NCI-H1105 treated with DMSO at 0.1 percent for 48 hours (cell line): ENCODE measurements at places on chromosomes 5 and 9.

- no peak for DNase-seq
Observed at GRCh38 chr9:129100383-129101169, 10.0 kb downstream of the CRAT start.

- DNase-seq = no peak
Observed at GRCh38 chr9:91978740-91979414, 28.8 kb upstream of the ROR2 start.

DNA sequence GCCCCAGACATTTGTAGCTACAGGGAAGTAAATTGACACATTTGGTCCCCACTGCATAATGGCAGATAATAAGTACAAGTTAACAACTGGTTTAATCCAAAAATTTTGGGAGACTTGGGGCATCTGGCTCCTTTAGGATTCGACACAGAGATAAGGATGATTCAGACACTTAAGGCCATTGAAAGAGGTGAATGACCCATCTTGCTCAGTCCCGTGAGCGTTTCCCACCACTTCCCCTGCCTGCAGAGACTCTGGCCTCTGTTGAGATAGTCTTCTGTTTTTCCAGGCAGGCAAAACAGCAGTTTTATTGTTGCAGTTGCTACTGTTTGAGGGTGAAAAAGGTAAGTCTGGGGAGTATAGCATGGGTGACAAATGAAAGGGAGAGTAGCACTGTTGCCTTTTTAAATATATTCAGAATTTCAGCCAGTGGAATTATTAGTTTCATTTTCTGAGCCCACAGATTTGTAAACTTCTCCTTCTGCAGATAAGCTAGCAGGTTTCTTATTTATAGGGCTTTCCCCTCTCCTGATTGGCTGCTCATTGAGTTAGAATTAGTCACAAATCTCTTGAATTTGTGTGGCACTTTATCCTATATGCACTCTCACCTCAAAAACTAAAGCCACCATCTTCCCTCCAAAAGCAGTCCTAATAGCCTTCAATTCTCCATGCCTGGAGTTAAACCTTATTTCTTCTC, 19.3 kb downstream of the ACO1 start:
- no peak for DNase-seq

DNA sequence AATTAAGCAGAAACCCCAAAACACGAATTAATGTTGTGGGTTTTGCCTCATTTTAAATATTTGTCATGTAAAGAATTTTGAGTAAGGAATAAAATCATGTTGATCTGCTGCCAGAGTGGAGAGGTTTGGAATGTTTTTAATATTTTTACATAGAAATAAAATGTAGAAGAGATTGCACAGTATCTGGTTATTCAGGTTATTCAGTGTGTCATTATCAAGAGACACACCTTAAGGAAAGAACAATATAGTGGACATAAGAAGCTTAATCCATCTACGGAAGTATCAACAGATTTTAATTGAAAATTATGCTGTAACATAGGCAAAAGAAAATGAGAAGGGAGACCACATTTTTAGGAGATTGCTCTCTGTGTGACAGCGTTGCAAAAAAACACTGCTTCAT, 410.4 kb downstream of the MED10 start:
- DNase-seq = no peak

- no peak for DNase-seq
Observed at GRCh38 chr5:76852772-76853171, 3.0 kb downstream of the S100Z start.

GRCh38 chr5:81631124-81631523, 119.8 kb downstream of the SSBP2 start:
- no peak for DNase-seq

DNA sequence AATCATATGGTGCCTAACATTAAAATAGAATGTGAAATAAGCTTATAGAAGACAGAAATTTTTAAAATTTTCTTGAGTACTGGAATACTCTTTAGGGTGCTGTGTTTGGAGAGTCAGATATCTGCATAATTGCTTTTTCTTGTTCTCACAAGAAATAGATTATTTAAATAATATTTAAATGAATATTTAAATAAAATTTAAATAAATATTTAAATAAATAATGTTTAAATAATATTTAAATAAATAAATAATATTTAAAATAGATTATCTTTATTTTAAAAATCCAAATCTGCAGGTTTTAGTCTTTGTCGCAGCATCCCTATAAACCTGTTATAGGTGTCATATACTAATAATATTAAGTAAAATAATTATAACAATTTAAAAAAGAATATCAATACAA, 1589.4 kb downstream of the MAT2B start:
- no peak for DNase-seq

- DNase-seq = no peak
Observed at GRCh38 chr5:34709861-34710673, 53.9 kb downstream of the RAI14 start.

DNA sequence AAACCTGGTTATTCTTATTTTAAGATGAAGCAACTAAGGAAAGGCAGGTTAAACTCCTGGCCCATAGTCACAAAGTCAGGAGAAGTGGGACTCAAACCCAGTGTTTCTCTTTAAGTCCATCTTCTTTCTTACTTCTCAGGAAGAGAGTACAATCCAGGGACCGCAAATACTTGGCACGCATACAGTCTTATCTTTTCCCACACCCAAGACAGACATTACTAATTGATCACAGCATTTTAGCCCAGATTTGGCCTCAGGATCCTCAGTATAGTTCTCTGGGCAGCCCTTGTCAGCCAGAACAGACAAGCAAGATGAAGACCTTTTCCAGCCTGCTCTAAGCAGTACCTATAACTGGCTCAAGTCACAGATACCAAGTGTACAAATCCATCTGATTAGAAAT, 125.5 kb upstream of the RAI14 start:
- DNase-seq = no peak

- no peak for DNase-seq
Observed at GRCh38 chr9:93024646-93024910, 33.9 kb upstream of the SUSD3 start.

GRCh38 chr5:1789834-1790471, 9.7 kb downstream of the MRPL36 start:
- no peak for DNase-seq

DNA sequence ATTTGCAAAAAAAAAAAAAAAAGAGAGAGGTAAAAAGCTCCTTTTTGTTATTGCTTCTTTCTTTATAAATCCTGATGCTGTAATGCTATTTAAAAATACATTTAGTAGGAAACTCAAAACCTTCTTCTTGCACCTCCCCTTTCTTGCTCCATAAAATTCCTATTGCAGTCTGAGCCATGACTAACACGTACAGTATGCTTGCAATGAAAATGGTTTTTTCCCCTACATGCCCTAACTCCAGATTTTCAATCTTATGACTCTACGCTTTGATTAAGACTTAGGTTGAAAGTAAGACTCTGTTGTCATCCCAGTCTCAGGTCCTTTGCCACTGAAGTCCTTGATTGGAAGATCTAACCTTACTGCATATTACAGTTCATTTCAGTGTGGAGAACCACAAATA, 23.9 kb downstream of the FGF10 start:
- no peak for DNase-seq

GRCh38 chr5:119483155-119483554, 30.9 kb downstream of the HSD17B4 start:
- no peak for DNase-seq

- no peak for DNase-seq
Observed at GRCh38 chr9:76101947-76102346, 211.5 kb downstream of the PCSK5 start.

DNA sequence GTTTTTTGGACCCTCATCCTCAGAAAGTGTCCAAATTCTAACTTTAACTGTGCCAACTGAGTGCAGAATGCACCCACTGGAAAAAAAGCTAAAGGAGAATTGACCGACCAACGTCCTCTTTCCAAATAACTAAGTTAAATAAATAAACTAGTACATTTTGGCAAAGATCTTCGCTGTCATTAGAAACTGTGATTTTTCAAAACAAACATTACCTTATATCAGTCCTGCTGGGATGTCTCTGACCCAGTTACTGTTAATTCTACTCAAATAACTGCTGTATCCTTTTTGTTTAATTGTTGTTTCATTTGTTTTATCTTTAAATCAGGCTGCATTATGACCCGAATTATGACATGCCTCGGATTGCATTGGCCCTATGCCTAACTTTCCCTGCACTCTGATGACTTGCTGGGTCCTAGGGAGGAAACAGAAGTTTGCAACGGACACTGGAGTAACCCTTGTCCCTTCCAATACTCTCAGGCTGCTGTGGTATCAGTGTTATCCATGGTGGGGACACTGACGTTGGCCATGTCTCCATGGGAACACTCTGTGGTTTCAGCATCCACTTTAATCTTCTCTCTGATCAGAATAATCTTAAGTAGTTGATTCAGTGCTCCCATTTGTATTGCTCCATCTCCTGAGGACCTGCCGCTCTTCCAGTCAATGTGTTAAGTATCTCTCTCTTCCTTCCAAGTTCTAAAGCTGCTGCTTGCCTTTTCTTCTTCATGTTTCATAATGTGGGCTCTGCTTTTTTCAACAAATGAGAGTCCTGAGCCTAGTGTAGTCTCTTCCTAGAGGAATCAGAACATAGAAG, 11.1 kb upstream of the IFNA5 start:
- no peak for DNase-seq

- DNase-seq = no peak
Observed at GRCh38 chr5:134581241-134581981, 51.2 kb downstream of the SAR1B start.

- no peak for DNase-seq
Observed at GRCh38 chr5:9373571-9373970, 172.3 kb downstream of the SEMA5A start.

- no peak for DNase-seq
Observed at GRCh38 chr5:50647726-50648125, 18.7 kb upstream of the PARP8 start.

- no peak for DNase-seq
Observed at GRCh38 chr5:121033334-121033733, 569.2 kb downstream of the PRR16 start.

DNA sequence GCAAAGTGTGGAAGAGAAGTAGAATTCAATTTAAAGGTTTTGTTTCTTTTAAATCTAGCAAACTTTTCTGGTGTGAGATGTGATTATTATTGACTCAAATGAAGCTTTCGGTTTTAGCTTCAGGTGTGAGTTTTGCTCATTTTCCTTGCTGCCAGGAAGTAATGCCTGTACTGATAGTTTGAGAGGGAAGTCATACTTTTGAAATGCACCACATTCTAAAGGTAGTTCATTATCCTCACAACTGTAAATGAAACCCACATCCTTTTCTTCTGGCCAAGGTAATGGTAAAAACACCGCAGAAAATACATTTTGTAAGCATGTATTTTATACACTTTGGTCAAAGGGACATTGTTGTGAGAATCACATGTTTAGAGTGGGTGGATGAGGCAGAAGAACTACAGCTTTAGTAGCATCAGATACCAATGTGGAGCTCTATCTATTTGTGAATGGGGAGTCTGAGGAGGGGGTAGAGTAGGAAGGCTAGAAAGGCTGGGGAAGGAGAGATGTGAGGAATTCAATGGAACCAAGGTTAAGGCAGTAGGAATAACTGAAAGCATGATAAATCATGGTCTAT, 167.0 kb upstream of the CDKN2B start:
- DNase-seq = no peak

DNA sequence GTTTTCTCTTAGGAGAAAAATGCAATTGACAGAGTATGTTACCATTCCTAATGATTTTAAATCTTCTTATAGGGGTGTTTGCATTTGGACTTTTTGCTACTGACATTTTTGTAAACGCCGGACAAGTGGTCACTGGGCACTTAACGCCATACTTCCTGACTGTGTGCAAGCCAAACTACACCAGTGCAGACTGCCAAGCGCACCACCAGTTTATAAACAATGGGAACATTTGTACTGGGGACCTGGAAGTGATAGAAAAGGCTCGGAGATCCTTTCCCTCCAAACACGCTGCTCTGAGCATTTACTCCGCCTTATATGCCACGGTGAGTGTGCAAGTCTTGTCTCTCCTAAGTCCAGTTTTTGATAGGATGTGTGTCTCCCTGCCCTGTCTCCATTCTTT, 75.7 kb downstream of the BAAT start:
- DNase-seq = no peak

DNA sequence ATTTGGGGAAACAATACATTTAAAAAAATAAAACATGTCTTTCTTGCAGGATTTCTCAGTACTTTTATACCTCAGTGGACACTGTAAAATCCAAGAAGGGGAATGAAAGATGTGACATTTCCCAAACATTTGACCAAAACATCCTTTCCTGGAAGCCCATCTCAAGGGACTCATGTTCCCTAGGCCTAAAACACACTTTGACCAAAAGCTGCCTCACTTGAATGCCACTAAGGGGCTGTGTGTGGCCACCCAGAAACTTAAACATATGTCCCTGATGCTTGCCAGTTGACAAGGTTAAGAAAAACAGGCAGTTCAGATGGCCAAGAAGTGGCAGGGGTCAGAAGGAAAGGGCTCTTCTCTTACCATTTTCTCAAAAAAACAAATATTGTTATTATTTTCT, 73.6 kb downstream of the EPB41L4B start:
- DNase-seq = no peak

- no peak for DNase-seq
Observed at GRCh38 chr9:28443461-28443860, 870.2 kb upstream of the C9orf72 start.

DNA sequence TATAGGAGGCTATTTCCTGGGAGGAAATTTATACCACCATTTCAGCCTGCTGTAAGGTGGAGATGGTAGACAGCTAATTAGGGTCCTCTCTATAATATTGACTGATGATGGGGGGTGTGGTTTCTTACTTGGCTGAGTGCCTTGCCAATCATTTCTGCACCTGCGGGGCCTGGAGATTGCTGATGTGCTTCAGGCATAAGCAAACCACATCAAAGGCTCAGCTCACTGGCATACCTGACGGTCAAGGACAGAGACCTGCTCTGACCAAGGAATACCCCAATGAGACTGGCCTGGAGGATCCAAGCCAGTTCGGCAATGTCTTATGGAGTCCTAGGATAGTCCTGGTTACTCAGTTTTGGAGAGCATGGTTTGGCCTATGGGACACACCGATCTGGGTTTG, 29.5 kb downstream of the ANKH start:
- DNase-seq = peak; percentile 75

- DNase-seq = no peak
Observed at GRCh38 chr9:92600462-92601261, 64.9 kb upstream of the ECM2 start.

GRCh38 chr5:91170266-91170665, 212.9 kb downstream of the ARRDC3 start:
- no peak for DNase-seq

DNA sequence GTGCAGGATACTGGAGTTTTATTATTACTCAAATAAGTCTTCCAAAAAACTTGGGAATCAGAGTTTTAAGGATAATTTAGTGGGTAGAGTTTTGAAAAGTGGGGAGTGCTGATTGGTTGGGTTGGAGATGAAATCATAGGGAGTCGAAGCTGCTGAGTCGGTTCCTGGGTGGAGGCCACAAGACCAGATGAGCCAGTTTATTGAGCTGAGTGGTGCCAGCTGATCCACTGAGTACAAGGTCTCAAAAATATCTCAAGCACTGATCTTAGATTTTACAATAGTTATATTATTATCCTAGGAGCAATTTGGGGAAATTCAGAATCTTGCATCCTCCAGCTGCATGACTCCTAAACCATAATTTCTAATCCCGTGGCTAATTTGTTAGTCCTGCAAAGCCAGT, 804.9 kb upstream of the SEMA6A start:
- DNase-seq = no peak

GRCh38 chr9:84322828-84323227, 17.7 kb downstream of the SLC28A3 start:
- no peak for DNase-seq

GRCh38 chr9:135339378-135339973, 140.1 kb upstream of the PPP1R26 start:
- no peak for DNase-seq
